ENCODE measurements at places on chromosomes 13 and 19.
A peak's percentile ranks its signal among the peaks of the same experiment; 100 is the strongest.

DNA sequence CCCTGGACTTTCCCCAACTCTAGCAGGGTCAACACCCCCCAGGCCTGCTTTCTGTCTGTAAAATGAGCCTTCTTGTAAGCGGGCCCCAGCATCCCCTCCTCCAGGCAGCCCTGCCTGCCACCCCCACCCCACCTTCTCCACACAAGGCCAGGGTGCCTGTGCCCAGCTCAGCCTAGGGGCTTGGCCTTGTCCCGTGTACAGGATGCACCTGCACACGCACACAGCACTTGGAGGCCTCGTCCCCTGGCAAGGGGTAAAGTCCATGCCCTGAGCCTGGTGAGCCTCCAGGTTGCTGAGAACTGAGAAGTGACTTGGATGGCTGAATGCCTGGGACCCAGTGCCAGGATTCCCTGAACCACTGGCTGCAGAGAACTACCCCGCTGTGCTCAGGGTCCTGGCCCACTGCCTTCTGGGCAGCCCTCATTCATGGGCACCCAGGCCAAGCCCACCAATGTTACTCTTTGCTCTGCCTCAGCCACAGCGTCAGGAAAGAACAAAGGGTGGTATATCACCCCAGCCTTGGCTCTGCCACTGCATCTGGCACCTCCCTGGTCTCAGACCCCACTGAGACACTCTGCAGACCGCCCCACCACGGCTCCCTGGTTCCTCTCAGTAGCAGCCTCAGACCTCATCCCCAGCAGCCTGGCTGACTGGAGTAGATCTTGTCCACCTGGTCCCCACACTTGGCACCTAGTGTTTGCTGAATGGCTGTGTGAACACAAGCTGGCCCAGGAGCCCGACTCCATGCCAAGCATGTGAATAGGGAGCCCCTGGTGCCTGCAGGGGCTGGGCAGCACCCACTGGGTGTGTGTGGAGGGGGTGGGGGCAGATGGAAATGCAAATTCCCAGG is 1.8 kb upstream of the TM6SF2 start:
- DNase-seq = no peak

DNA sequence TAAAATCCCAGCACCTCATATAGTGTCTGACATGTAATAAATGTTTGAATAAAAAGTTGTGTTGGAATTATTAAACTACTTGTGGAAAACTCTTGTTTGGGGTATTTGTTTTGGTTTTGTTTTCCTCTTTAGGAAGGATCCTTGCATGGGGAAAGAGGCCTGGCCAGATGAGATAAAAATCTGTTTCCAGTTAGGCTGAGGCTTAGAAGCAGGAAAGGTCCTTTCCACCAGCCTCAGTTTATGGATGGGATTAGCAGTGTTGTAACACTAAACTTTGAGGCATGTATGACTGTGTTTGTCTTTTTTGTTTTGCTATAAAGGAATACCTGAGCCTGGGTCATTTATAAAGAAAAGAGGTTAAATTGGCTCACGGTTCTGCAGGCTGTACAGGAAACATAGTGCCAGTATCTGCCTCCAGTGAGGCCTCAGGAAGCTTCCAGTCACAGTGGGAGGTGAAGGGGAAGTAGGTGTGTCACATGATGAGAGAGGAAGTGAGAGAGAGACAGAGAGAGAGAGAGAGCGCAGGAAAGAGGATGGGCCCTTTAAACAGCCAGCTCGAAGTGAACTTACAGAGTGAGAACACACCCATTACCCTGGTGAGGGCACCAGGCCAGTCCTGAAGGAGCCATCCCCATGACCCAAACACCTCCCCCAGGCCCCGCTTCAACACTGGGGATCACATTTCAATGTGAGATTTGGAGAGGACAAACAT is 21.6 kb downstream of the SPATA13 start:
- DNase-seq = no peak

GRCh38 chr13:28576067-28576466 is 81.1 kb upstream of the FLT1 start:
- DNase-seq = no peak

- DNase-seq = no peak
These were observed 151.1 kb downstream of the KLF12 start for GRCh38 chr13:73983109-73983508.

- no peak for DNase-seq
These were observed 205.0 kb downstream of the NALCN start for GRCh38 chr13:101211261-101211660.

DNA sequence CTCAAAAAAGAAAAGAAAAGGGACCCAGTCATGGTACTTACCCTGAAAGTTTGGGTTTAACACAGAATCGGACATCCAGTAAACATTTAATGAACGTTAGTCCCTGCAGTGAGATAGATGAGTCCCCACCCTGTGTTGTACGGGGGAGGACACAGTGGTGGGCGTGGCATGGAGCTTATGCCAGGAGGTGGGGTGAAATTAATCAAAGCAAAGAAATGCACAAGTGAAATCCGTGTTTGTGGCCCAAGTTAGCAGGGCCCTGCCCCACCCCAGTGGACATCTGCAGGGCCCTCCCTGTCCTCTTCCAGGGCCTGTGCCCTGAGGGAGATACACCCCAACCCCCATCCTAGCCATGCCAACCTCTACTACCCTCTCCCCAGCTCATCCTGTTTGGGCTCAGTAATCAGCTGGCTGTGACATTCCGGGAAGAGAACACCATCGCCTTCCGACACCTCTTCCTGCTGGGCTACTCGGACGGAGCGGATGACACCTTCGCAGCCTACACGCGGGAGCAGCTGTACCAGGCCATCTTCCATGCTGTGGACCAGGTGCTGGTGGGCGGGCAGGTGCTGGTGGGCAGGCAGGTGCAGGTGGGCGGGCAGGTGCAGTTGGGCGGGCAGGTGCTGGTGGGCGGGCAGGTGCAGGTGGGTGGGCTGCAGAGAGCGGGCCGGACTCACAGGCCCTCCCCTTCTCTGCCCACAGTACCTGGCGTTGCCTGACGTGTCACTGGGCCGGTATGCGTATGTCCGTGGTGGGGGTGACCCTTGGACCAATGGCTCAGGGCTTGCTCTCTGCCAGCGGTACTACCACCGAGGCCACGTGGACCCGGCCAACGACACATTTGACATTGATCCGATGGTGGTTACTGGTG is 3.9 kb downstream of the MCOLN1 start:
- no peak for DNase-seq

GRCh38 chr19:2113439-2114211 is 16.9 kb downstream of the IZUMO4 start:
- no peak for DNase-seq

DNA sequence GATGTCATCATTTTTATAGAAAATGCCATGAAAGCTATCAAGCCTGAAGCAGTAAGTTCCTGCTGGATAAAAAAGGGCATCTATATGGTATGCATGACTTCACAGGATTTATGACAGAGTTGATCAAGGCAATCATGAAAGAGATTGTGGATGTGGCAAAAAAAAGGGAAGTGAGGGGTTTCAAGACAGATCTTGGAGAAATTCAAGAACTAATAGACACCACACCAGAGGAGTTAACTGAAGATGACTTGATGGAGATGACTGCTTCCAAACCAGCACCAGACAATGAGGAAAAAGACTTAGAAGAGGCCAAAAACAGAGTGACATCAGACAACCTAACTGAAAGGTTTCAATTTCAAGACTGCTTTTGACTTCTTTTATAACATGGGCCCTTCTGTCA is 691.1 kb upstream of the SLC10A2 start:
- no peak for DNase-seq

GRCh38 chr19:12726988-12727316 is 3.2 kb upstream of the TNPO2 start:
- DNase-seq = no peak

DNA sequence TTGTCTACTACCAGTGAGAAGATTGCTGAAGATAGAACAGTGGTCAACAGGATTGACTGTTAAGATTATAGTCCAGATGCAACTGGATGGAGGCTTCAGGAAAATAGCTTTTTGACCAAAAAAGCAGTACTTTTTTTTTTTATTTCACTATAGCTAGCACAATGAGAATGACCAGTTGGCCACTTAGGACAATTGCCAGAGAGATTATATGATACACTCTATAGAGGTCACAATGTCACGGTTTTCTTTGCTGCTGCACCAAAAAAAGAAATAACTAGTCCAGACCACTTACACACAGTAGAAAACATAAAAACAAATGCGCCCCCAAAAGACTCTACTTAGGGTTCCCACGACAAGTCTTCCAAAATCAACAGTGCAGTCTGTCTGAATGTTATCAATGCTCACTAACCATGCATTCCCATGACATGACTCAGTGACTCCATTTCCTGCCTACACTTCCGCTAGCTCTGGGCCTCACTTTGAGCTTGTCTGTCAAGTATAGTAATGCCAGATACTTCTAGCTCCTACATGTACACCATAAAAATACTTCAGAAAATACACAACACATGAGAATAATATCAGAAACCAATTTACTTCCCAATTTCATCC is 209.1 kb upstream of the STARD13 start:
- no peak for DNase-seq

DNA sequence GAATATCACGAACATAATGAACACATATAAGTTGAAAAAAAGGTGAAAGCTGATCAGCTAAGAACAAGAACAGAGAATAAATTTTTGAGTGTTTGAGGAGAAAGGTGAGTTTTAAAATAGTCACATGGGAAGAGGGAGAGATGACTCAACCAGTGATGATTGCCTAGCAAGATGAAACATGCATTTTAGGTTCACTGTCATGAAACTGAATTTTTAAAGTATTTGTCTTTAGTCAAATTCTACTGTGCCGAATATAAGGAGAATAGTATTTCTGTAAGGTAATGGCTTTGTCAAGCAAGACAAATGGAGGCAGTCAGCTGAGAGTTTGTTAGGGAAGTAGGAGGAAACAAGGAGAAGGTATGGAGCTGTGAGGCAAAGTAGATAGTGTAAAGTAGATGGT is 2557.4 kb downstream of the PCDH9 start:
- no peak for DNase-seq

- no peak for DNase-seq
These were observed 2.6 kb upstream of the WIZ start for GRCh38 chr19:15452111-15453047.

- no peak for DNase-seq
These were observed 961 bp upstream of the URI1 start for GRCh38 chr19:29940971-29941585.

GRCh38 chr13:71240911-71241310 is 626.1 kb downstream of the DACH1 start:
- no peak for DNase-seq

GRCh38 chr13:113084094-113084942 is 21.3 kb upstream of the F7 start:
- no peak for DNase-seq

GRCh38 chr13:20566468-20566897 is 474 bp upstream of the IFT88 start:
- DNase-seq = no peak

GRCh38 chr19:15323496-15324235 is 8.7 kb downstream of the BRD4 start:
- DNase-seq = no peak

- no peak for DNase-seq
These were observed 74.0 kb upstream of the DOCK9 start for GRCh38 chr13:99051768-99052455.

DNA sequence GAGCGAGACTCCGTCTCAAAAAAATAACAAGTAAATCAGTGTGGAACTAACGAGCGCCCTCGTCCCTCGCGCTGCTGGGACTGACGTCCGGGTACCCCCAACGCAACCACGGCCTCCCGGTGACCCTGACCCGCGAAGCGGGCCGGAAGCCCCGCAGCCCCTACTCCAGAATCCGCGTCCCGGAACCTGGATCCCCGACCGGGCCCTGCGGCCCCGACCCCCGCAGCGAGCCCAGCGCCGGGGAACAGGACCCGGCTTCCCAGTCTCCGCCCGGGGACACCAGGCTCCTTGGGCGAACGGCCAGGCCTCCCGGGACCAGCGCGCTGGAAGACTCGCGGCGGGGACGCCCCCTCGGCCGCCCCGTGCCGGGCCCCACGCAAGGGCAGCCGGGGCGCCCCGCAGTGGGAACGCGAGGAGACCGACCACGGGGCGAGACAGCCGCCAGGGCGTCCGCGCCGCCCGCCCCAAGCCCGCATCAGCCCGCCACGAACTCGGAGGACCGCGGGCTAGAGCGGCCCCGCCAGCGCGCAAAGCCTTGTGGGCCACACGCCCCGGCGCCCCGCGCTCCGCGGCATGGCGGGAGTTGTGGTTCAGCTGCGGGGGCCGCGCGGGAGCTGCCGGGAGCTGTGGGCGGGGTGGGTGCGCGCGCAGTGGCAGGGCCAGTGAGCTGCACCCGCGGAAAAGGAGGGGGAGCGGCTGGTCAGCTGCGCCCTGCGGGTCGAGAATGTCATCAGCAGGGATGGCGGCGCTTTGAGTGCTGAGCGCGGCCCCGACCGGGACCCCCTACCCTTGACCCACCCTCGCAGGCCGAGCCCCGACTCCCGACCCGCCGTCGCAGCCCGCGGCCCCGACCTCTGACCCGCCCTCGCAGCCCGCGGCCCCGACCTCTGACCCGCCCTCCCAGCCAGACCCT is 7.5 kb upstream of the MADCAM1 start:
- DNase-seq = peak; percentile 95

DNA sequence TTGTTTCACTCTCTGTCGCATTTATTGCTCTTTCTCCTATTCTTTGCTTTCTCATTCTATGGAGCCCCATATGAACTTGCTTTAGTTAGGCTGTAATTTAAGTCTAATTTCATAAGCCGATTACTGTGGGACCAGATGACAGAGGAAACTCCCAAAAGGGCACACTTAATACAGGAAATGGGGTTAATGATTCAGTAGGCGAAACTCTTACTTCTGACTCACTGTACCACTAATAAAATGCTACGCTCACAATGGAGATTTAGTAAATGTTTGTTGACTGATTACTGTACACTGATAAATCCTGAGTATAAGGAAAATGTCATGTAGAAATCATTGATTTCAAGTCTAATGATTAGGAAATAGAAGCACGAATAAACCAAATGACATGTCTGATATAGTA is 276.4 kb downstream of the KLF5 start:
- no peak for DNase-seq

GRCh38 chr19:7013678-7014077 is 7.6 kb downstream of the MBD3L2B start:
- DNase-seq = peak; percentile 10

- DNase-seq = peak; percentile 65
These were observed 69.7 kb upstream of the C1QTNF9B start for GRCh38 chr13:23966691-23967615.

- no peak for DNase-seq
These were observed 11.6 kb downstream of the TUBA3C start for GRCh38 chr13:19169991-19170390.

DNA sequence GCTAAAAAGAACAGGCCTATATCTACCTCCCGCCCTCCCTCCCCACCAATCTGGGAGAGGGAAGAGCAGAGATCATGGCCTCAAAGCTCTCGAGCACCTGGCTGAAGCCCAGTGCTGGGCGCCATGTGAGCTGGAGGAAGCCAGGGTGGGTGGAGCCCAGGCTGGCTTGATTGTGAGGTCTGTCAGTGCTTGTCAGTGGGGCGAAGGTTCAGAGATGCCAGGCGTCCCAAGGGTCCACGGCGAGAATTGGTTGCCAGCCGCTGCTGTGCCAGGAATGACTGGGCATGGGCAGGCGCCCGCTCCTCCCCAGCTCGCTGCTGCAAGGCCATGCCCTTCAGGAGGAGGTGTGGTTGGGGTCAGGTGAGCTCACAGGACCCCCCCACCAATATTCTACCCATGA is 11.5 kb downstream of the BEST2 start:
- no peak for DNase-seq

Measured in CD4-positive, alpha-beta T cell treated with Interferon alpha-2 for 1 hour (primary cell).